ENCODE measurements at places on chromosomes 12 and 14.

- no peak for DNase-seq
These were observed 4.2 kb upstream of the BAZ2A start for GRCh38 chr12:56634242-56634836.

GRCh38 chr12:16884056-16884455 lies 278.1 kb upstream of the LMO3 start:
- DNase-seq = no peak

DNA sequence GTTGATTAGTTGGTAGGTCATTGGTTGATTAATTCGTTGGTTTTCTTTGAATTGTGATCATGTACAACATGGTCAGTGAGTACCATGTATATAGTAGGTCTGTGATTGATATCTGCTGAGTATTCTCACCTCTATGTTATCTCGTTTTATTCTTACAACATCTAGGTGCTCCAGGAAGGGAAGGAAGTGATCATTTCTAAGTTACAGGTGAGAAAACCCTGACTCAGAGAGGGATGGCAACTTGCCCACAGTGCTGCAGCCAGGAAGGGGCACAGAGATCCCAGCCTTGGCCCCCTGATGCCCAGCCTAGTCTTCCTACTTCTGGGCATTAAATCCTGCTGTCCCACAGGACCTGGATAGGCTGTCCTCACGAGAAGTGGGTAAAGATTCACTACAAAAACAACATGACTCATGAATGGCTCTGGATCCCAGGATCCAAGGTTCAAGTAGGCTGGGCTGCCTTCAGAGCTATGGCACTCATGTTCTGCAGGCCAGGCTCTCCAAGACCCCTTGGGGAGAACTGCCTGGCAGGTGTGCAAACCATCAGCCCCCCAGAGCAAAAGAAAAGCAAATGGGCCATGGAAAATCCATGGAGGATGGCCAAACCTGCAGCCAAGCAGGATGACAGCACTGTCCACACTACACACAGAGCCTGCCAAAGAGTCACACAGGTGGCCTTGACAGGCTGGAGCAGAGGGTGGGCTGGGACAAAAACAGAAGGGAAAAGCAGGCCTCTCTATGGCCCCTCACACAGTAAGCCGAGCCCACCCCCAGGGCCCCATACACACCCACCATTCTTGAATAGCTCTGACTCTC lies 146.2 kb downstream of the BCL11B start:
- no peak for DNase-seq

- DNase-seq = no peak
These were observed 79.3 kb downstream of the NTF3 start for GRCh38 chr12:5511256-5511643.

GRCh38 chr12:127648321-127648720 lies 618.6 kb upstream of the TMEM132C start:
- DNase-seq = no peak

GRCh38 chr12:55610598-55610997 lies 26.1 kb upstream of the OR10P1 start:
- no peak for DNase-seq

DNA sequence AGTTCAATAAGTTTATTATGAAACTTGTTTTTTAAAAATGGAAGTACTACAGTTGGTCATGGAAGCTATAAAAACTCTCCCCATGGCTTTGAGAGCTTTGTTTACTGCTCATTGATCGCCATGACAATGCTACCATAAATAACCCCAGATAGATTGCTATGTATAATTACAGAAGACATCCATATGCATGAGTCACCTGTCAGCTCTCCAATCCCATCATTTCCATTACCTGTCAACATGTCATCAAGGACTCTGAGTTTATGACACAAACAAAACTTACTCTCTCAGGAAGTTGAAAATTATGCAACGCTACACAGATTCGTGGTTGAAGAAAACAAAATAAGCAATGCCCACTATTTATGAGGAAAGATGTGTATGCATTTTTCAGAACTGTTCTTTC lies 144.4 kb downstream of the SEC23A start:
- no peak for DNase-seq

DNA sequence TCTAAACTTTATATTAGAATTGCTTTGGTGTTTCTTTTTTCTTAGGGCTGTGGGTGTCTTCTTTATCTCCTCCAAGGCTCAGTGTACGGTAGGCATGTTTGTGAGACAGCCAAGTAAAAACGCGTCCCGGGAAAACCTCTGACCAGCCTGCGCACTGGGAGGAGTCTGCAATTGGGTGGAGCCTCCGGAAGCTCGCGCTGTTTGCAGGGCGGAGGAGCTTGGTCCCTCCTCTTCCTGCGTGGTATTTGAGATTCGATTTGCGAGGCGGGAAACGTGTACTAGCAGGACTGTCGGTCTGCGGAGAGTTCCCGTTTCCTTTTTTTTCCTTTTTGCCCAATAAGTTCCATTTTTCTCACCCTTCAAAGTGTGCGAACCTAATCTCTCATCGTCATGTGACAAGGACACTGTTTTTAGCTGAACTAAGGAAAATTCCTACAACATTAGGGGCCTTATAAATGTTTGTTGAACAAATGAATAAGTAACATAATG lies 182.1 kb upstream of the OTX2 start:
- no peak for DNase-seq

GRCh38 chr14:66078006-66078405 lies 408.2 kb upstream of the CCDC196 start:
- DNase-seq = no peak

- DNase-seq = no peak
These were observed 8.0 kb upstream of the SMARCD1 start for GRCh38 chr12:50077099-50077498.
